Right ventricle myocardium superior (tissue), 1 donor: ENCODE measurements at places on chromosomes 5 and 9.

DNA sequence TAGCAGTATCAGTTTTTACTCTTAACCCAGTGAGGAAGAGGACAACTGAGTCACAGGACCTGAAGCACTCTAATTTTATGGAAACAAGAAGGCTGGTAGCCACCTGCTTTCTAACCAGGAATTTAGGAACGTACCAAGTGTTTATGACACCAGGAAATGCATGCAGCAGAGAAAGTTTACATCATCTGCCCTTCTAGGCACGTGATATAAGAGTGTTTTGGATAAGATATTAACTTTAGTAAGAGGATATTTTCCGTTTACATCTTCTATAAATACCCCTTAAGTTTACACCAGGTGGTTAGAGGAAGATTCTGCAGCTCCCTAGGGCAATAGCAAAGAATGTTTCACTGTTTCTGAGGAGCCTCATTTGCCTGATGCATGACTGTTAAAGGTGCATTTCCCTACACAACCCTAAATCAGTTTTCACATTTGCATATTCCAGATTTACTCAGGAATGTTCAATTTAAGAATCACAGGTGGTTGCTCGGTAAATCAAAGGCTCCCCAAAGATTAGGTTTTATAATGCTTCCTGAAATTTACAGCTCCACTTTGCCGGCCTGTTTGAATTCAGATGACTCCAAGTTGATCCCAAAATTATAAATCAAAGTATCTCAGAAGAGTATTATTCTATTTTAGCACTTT, 1.8 kb downstream of the TSC1 start:
- no peak for DNase-seq

GRCh38 chr9:130407916-130408663, 36.7 kb upstream of the ASS1 start:
- DNase-seq = no peak

- DNase-seq = no peak
Observed at GRCh38 chr5:149317281-149318048, 27.8 kb upstream of the GRPEL2 start.

DNA sequence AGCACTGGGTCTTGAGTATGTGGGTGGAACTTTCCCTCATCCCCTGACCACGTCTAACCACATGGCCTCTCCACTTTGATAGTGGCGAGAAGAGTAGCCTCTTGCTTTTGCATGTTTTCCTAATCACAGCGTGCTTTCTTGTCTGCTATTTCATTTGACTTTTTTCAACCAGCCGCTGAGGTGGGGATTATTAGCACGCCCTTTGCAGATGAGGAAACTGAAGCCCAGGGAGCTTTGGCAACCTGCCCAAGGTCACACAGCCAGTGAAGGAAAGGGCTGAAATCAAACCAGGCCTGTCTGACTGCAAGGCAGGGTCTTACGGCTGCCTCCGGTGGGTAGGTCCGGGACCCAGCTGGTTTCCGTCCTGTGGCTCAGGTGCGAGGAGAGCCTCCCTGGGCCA, 106.5 kb upstream of the MSX2 start:
- DNase-seq = no peak

- DNase-seq = no peak
Observed at GRCh38 chr9:33225319-33226147, 14.4 kb upstream of the SPINK4 start.

GRCh38 chr9:135959814-135960213, 1.4 kb downstream of the UBAC1 start:
- DNase-seq = peak; percentile 38

GRCh38 chr5:75756981-75757380, 39.7 kb upstream of the POC5 start:
- DNase-seq = no peak

DNA sequence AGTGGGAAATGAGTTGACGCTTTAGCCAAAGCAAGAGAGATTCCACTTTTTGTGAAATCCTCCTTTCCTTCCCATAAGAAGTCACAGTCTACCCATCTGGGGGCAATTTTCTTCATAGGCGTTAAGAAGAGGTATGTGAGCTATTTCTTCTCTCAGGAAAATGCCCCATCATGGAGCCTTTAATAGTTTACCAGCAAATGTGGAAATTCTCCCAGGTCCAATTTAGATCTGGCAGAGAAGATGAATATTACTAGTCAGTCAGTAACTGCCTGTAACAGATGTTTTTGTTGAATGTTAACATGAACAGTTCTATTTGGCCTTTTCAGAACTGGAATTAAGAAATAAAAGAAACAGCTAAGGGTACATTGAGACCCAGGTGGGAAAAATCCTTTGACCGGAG, 156.4 kb upstream of the RFX3 start:
- no peak for DNase-seq
